ENCODE measurements at places on chromosomes 7 and 10.
A peak's percentile ranks its signal among the peaks of the same experiment; 100 is the strongest.

GRCh38 chr10:113310347-113310746 lies 242.5 kb upstream of the HABP2 start:
- DNase-seq: no peak

- DNase-seq: no peak
Measured at GRCh38 chr7:66837007-66837406, 84.0 kb upstream of the TMEM248 start.

- no peak for DNase-seq
Measured at GRCh38 chr7:15481132-15481531, 80.7 kb downstream of the AGMO start.

- DNase-seq: no peak
Measured at GRCh38 chr7:159227433-159227832, 82.8 kb upstream of the VIPR2 start.

GRCh38 chr7:69638674-69639073 lies 40.4 kb downstream of the AUTS2 start:
- DNase-seq: no peak

DNA sequence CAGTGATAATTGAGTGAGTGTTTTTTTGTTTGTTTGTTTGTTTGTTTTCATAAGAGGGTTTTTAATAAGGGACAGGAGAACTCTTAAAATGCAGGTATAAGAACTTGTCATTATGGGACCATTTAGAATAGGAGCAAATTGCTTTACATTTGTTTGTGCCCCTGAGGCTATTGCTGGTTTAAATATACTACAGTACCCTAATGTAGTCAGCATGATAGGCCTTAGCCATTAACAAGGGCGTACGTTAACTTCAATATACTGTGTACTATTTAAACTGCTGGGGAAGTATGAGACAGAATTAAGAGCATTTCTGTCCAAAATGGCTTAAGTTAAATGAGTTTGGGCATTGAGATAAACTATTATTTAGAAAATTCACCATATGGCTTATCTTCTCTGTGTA lies 26.2 kb downstream of the PRKAR2B start:
- DNase-seq: no peak

DNA sequence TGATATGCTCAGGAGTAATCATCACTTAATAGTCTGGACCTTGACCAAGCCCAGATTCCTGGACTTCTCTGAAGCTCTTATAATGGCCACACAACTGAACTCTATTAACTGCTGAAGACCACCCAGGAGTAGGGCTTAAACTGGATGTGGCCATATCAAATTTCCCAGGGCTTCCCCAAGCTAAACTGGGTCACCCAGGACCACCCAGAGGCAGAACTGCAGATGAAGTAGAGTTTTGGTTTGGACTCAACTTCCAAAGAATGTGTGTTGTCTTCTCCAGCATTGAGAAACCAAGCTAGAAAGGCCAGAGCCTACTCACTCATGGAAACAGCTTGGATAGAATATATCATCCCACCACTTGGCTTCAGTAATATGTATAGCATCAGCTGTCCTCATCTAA lies 358.2 kb upstream of the MEOX2 start:
- no peak for DNase-seq

GRCh38 chr10:60654813-60655464 lies 123.3 kb upstream of the CDK1 start:
- DNase-seq: no peak

DNA sequence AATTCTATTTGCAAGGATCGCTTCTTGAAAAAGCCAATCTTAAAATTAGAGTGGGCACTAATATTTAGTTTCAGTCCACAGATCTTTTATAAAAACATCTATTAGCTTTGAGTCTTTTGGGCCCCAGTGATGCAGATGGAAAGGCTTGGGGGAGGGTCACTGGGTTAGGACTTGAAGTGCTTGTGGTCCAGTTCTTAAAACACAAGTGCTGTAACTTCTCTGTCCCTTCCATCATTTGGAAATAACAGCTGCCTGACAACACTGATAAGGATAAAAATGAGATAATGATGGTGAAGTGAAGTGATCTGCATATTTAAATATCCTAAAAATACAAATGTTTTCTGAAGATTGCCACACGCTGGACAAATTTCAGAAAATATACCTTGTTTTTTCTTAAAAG lies 37.1 kb upstream of the ZRANB1 start:
- no peak for DNase-seq

- DNase-seq: no peak
Measured at GRCh38 chr7:75953431-75953830, 38.5 kb downstream of the POR start.

DNA sequence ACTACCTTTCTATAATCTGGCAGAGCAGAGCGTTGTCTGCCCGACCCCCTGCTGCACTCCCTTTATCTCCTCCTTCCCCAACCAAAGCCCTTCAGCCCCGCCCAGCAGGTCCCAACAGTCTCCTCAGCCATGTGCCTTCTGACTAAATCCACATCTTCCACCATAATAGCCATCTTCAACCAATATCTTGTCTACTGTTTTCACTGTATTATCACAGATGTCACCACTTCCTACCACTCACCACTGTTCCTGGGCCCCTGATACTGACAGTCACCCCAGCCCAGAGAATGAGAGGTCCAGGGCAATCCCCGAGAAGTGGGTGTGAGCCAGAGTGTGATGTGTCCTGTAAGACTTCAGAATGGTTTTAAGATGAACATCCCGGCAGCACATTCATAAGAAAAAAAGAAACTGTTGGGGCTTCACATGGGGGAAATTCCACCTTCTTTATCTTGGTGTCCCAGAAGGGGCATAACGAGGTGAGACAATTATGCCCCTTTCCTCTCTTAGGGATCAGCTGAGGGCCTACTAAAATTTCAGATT lies 25.3 kb downstream of the CCDC6 start:
- peak; percentile 26 for DNase-seq

All from activated CD4-positive, CD25-positive, alpha-beta regulatory T cell treated with anti-CD3 and anti-CD28 coated beads, Interleukin-2, amount 50 U/mL, for 16 hours (primary cell).